ENCODE measurements at places on chromosomes 1 and 21.

DNA sequence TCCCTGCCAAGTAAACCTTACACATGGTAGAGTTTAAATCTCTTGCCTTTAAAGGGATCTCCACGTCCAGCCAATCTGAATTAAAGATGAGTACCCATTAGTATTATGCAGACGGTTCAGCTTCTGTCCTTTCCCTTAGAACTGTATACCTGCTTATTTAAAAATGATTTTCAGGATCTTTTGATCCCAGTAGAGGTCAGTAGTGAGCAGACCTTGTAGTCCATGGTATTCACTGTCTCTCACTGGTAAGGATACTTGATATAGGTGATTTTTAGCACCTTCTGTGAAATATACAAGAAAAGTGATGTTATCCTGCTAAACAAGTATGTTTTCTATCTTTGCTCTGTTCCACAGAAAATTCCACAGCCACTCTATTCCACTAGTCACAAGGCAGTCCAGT, 1211.6 kb upstream of the ADGRL4 start:
- DNase-seq: peak; percentile 14

DNA sequence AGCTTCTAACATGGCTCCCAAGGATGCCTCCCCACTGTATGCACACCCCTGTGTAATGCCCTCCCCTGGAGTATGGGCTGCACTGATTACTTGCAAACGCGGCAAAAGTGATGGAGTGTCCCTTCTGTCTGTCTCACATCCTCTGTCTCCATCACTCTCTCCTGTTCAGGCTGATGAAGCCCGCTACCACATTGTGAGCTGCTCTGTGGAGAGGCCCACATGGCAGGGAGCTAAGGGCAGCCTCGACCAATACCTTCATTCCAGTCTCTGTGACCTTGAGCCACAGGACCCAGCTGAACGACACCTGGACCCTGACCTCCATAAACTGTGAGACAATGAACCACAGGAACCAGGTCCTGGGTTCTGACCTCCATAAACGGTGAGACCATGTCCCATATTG, 154.1 kb upstream of the ETV3 start:
- no peak for DNase-seq

- DNase-seq: no peak
These were observed 45.0 kb upstream of the HOOK1 start for GRCh38 chr1:59769736-59770095.

DNA sequence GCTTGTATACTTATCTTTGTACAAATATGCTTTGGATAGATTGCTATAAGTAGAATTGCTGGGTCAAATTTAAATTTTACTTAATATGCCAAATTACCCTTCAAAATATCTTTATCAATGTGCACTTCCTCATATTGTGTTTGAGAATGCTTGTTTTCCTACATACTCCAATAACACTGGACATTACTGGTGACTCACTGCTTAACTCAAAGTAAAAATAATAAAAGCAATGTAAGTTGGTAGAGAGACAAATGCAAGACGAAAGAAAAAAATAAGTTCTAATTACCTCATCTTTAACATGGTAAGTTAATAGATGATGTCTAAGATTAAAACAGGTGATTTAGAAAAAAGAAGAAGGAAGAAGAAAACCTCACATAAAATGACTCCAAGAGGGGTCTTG, 7.9 kb upstream of the SH3GLB1 start:
- no peak for DNase-seq

- peak; percentile 41 for DNase-seq
These were observed 637 bp downstream of the LYPLA2 start for GRCh38 chr1:23791516-23792047.

GRCh38 chr1:15210651-15211375, 36.2 kb upstream of the FHAD1 start:
- no peak for DNase-seq

GRCh38 chr1:58783090-58783992, 506 bp downstream of the JUN start:
- peak; percentile 85 for DNase-seq

DNA sequence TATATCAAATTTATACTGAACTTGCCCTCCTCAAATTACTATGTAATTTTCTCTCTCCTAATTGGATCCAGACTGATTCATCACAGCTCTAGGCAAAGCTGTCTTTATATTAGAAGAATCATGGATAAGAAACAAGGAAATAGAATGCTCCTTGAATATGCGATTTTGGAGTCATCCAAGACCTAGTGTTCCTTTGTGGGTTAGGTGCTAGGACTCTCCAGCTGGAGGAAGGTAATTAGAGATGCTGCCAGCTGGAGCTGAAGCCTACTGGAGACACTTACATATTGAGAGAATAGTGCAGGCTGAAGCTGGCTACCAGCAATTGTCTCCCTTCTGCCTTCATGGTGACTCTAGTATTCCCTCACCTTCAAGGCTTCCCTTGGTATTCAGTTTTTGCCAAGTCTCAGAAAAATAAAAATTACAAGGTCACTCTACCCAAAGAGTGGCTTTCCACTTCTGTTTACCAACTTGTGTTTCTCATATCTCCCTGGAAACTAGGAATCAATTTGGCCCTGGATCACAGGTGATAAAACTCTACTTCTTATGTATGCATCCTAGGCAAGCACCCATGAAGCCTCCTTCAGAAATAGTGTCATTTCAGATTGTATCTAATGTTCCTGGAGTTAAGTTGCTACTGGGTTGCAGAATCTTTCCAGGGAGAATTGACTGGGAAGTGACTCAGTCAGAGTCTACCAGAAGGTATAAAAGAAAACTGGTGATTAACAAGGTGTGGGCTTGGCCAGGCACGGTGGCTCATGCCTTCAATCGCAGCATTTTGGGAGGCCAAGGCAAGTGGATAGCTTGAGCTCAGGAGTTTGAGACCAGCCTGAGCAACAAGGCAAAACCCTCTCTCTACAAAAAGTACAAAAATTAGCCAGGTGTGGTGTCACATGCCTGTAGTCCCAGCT, 24.4 kb upstream of the DOCK7 start:
- no peak for DNase-seq

DNA sequence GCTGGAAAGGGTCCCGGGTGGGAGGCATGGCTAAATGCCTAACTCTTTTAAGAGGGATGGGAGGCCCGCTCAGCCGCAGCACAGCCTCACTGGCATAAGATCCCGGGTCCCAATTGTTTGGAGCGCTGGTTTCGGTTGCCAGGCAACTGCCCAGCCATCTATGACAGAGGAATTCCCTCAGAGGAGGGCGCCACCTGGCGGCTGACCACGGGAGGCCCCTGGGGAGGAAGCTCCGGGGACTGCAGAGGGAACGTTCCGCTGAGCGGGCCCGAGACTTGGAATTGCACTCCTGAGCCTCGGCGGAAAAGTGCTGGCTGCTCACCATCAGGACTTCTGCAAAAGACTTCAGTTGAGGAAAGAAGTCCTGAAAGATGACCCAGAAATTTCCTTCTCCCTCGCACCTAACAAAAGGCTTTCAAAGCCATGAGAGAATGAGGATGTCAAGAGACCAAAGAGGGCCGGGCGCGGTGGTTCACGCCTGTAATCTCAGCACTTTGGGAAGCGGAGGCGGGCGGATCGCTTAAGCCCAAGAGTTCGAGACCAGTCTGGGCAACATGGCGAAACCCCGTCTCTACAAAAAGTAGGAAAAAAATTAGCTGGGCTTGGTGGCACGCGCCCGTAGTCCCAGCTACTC, 1.1 kb upstream of the ELAPOR1 start:
- DNase-seq: peak; percentile 93

GRCh38 chr1:170769691-170770090, 105.8 kb downstream of the PRRX1 start:
- no peak for DNase-seq

- DNase-seq: no peak
These were observed 29.8 kb downstream of the ARNT start for GRCh38 chr1:150846473-150847146.

DNA sequence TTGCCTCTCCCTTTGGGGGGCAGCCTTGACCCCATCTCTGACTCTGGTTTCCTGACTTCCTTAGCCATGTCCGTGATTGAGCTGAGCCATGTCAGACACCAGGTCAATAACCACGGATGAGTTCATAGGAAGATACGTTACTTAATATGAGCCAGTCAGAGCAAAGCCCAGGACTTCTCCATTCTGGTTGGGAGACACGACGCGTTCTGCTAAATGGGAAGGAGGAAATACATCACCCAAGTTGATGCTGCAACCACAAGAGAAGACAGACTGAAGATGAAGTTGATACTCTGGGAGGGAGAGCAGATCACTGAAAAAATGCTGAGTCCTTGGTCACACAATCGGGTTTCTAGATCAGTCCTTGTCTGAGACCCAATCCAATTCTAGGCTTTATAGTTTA, 90.9 kb downstream of the MATN1 start:
- DNase-seq: no peak

GRCh38 chr21:43347461-43348169, 79.3 kb downstream of the SIK1 start:
- no peak for DNase-seq

- peak; percentile 96 for DNase-seq
These were observed 415 bp upstream of the F11R start for GRCh38 chr1:161021165-161021969.

GRCh38 chr1:85387781-85388180, 77.2 kb downstream of the DDAH1 start:
- no peak for DNase-seq

DNA sequence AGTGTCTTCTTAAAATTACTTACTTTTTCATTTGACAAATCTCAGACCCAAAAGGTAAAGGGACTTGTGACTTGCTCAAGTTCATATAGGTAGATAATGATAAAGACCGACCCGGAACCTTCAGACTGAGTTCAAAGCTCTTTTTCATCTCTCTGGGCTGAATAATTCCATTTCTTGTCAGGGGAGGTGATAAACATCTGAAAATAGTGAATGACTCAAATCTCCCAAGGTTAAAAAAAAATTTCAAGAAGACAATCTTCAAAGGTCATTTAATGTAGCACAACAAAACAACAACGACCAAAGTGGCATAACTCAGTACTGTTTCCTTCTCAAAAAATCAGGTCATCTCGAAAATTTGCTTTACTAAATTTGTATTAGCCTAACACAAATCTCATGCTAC, 20.6 kb downstream of the LUZP1 start:
- no peak for DNase-seq

DNA sequence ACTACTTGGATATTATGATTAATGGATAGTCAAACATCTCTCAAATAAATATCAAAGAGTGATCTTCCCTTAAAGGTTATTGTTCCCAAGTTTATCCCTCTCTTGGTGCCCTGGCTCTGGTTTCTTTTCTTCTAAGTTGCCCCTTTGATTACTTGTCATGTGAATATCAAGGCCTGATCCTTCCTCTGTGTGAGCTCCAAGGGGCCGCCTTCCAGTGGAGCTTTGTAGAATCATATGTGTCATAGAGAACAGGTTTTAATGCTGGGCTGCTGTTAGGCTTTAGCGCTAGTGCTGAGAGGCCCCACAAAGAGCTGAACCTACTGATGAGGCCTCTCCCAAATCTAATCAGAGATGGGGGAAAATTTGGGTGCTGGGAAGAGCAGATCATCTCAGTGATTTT, 25.5 kb downstream of the UCK2 start:
- DNase-seq: no peak
